ENCODE measurements at places on chromosomes 7 and 10.

DNA sequence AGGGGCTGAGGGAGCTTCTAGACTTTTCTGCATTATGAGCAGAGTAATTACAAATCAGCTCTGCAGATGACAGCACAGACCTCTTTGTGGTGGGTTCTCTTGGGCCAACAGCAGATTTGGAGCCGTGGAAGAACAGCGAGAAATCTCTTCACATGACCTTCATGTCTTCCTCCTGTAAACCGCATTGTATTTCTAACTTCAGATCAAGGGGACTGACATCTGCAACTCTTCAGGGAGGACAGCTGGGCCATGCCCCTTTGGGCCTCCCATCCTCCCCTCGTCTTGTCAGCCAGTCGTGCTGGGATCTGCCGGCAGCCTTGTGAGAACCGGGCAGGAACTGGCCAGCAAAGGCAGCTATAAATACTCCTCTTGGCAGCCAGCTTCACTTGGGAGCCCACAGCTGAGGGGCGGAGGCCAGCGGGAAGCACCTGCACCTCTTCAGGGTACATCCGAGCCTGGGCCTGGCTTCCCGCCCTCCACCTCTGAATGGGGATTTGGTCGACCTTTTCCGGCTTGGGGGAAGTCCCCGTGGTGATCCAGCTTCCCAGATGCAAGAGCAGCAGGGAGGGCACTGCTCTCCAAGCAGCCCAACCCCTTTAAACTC, 54.7 kb downstream of the STEAP1B start:
- peak; percentile 70 for DNase-seq

- no peak for DNase-seq
Measured at GRCh38 chr7:155017834-155018233, 14.9 kb upstream of the PAXIP1 start.

DNA sequence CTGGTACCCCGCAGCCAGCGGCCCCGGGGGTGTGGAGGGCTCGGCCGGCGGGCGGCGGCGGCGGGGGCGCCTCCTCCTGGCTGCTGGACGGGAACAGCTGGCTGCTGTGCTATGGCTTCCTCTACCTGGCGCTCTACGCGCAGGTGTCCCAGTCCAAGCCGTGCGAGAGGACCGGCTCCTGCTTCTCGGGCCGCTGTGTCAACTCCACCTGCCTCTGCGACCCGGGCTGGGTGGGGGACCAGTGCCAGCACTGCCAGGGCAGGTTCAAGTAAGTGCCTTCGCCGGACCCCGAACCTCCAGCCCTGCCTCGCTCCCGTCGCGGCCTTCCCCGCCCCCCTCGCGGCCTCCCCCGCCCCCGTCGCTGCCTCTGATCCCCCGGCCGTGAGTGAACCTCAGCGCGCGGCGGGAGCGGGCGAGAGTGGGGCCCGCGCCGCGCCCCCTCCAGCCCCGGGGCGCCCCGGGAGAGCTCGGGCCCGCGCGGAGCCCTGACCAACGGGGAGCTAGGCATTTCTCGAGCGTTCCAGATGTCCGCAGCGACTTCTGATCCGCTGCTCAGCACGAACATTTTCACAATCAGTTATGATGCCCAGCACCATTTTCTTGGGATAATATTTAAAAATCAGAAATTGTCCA, 727 bp downstream of the ATRNL1 start:
- no peak for DNase-seq

DNA sequence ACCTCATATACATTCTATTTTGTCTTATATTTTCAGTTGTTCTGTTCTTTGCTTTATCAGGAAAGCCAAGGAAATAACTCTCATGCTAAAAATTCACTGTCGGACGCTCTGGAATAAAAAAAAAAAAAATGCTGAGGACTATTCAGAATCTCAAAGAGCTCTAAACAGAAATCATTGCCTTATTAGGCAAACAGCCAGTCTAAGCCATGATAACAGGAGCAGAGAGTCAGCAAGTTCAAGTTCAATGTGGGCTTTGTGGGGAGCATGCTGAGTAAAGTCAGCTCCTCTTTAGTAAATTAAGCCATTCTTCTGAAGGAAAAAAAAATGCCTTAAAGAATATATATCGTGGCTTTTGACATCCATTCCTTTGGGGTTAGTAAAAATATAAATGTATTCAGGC, 13.6 kb upstream of the FAM13C start:
- DNase-seq, result no peak

Data from NCI-H187 (cell line).